ENCODE measurements at places on chromosomes 13 and 19.
A peak's percentile ranks its signal among the peaks of the same experiment; 100 is the strongest.

DNA sequence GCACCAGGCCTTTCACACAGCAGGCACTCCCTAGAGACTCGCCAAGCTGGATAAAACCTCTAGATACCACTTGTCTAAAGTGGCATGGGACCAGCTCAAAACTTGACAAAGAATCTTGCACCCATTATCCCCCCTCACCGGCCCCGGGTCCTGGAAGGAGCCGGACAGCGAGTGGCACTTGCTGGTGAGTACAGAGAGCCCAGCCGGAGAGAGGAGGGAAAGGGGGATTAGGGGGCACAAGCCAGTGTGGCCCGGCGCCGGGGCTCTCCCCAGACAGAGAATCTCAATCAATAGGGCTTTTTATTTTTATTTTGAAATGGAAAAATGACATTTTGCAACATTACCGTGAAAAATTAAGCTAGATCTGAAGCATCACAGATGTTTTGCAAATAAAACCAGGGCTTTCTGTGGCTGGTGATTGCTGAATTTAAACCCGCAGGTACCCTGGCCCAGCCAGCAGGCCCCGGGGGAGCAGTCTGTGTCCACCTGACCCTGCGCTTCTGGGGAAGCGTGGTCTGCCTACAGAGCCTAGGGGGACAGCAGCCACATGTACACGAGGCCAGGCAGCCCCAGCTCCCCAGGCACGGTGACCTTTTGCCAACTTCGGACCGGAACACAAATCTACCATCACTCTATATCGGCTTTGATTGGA, 10.0 kb upstream of the VSTM2B start:
- DNase-seq = no peak

- no peak for DNase-seq
Observed at GRCh38 chr13:98143157-98143553, 261 bp downstream of the FARP1 start.

- DNase-seq = peak; percentile 74
Observed at GRCh38 chr19:35557539-35558399, 5.7 kb downstream of the ATP4A start.

- DNase-seq = no peak
Observed at GRCh38 chr13:44902738-44903137, 86.5 kb downstream of the NUFIP1 start.

GRCh38 chr13:102974317-102975087, 91.7 kb downstream of the SLC10A2 start:
- DNase-seq = no peak

DNA sequence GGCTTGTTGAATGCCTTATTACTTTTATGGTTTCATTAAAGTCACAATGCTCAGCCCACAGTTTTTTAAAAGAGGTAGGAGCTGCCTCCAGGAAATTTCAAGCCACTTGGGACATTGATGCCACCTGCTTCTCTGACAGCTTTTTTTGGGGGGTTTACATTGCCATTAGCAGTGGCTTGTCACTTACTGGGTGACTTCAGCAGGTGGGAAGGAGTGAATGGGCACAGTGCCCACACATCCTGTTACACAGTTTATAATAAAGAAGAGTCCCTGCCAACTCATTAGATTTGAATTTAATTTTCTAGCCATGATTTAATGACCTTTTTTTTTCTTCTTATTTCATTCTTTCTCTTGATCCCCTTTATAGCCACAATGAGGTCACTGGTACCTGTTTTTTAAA, 61.0 kb downstream of the NHLRC3 start:
- no peak for DNase-seq

GRCh38 chr19:55820037-55820436, 11.8 kb downstream of the NLRP11 start:
- no peak for DNase-seq

GRCh38 chr13:90135558-90135957, 1211.9 kb upstream of the MIR17HG start:
- DNase-seq = no peak

- DNase-seq = peak; percentile 65
Observed at GRCh38 chr19:13463296-13463695, 43.0 kb downstream of the CACNA1A start.

GRCh38 chr13:75870397-75870903, 234.3 kb downstream of the LMO7 start:
- DNase-seq = peak; percentile 53

- no peak for DNase-seq
Observed at GRCh38 chr19:49492573-49493405, 3.4 kb upstream of the RPS11 start.

DNA sequence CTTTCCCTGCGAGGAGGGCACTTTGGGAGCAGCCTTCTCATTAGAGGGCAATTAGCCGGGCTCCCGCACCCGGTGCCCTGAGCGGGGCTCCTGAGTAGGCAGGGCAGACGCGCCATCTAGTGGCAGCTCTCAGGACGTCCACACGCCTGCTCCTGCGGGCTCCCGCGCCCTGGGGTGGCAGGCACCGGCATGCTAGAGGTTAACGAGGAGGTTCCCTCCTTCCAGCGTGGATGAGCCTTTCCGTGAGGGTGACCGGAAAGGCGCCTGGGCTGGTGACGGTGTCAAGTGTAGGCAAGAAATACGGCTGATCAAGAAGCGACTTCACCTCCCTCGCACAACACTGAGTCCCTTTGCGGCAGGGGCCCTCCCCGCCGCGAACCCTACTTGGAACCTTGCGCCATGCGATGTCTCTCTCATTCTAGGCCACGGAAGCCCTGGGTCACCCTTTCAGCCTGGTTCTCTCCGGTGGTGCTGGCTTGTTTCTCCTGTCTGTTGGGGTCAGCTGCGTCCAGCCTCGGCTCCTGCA, 67.7 kb downstream of the ALOX5AP start:
- DNase-seq = peak; percentile 92

- DNase-seq = no peak
Observed at GRCh38 chr19:54248016-54248601, 5.5 kb upstream of the LILRA6 start.

- no peak for DNase-seq
Observed at GRCh38 chr19:32066056-32066455, 279.4 kb upstream of the ZNF507 start.

GRCh38 chr13:25683662-25684370, 312.0 kb downstream of the ATP8A2 start:
- DNase-seq = no peak

- DNase-seq = no peak
Observed at GRCh38 chr19:4473011-4473762, 1.1 kb downstream of the HDGFL2 start.

DNA sequence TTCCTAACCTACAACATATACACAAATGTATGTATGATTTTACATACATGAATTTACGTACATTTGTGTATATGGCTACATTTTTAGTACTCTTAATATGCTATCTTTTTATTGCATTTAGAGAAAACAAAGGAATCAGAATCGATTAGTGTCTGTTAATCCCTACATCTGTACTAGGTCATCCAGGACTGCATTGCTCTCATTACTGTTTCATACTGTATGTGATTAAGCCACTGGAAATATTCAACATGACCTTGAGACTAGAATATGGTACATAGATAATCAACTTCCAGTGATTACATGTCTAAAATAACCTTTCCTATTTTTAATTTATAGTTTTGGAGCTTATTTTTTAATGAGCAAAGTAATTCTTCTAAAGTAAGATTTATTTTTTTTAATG, 5.3 kb upstream of the MAB21L1 start:
- no peak for DNase-seq

- DNase-seq = no peak
Observed at GRCh38 chr19:19075126-19075525, 11.3 kb downstream of the SLC25A42 start.

DNA sequence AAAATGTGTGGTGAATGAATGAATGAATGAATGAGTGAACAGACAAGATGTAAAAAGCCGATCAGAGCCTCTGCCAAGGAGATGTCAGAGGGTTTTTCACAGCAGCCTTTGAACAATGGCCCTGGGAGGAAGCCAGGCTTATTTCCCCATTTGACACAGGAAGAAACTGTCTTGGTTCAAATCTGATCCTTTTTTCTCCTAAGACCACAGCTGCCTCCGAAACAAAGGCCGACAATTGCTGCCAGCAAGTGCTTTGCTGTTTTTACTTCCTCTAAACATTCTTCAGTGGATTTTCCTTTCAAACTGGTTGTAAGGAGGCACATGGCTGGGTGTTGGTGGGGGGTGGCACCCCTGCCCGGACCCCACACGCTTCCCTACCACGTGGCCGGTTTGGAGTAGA, 44.2 kb upstream of the HOMER3 start:
- DNase-seq = no peak

DNA sequence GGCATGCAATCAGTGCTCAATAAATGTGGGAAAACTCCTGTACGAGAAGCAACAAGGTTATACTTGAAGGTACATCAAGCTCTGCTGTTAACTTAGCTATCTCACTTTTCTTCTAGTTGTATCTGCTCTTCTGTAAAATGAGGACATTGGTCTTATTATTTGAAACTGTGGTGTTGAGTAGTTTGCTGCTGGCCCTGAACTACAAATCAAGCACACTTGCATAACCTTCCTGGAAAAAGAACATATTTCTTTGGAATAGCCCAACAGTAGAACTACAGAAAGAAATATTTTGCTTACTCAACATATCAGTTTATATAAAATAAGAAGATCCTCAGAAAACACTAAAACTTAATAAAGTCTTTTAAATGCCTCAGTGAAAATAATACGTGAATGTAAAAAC, 203.0 kb downstream of the KCTD12 start:
- DNase-seq = no peak

GRCh38 chr19:8147582-8147978, 1.8 kb downstream of the FBN3 start:
- DNase-seq = no peak

DNA sequence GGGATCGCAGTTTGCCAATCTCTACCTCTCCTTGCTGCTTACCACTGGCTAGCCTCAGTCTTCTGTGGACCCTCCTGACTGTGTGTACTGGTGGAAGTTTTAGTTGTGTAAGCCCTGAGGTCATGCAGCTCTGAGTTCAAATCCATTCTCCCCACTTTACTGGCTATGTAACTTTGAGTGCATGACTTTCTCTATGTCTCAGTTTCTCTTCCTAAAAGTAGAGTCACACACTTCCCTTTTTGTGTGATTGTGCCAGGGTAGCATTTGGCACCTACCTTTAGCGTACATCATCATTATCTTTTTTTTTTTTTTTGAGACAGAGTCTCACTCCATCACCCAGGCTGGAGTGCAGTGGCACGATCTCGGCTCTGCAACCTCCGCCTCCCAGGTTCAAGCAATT, 70.3 kb downstream of the MAP4K1 start:
- DNase-seq = no peak

- peak; percentile 9 for DNase-seq
Observed at GRCh38 chr13:91369441-91369831, 21.9 kb downstream of the MIR17HG start.

- peak; percentile 42 for DNase-seq
Observed at GRCh38 chr19:18090545-18091216, 3.9 kb upstream of the IL12RB1 start.

DNA sequence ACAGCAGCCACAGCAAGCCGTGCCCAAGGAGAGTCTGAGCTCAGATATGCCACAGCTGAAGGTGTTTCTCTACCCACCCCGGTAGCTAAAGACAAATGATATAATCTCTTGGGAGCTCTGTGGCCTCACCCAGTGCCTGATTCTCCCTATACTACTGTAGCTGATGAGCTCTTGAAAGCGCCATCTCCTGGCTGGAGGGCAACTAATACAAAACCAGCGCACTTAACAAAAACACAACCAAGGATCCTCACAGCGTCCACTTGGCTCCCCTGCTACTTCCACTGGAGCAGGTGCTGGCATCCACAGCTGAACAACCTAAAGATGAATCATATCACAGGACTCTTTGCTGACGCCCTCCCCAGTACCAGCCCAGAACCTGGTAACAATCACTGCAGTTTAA, 1212.0 kb downstream of the PCDH17 start:
- no peak for DNase-seq

DNA sequence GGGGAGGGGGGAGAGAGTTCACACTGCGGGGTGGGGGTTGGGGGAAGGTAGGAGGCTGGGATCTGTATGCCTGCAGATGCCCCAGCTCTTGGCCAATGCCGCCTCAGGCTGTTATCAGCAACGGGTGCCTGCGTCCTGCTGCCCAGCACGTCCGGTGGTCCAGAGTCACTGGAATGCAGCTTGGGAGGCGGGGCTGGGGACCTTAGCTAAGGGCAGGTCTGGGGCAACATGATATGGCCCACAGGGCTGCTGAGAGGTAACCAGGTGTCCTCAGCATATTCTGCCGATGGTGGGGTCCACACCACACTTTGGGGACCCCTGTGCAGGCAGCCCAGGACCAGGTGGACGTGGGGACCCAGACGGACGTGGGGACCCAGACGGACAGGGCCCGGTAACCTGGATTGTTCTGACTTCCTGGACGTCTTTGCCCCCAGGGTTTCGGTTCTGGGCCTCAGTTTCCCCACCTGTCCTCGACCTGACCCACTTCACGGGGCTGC, 668 bp upstream of the ARHGAP45 start:
- DNase-seq = no peak

DNA sequence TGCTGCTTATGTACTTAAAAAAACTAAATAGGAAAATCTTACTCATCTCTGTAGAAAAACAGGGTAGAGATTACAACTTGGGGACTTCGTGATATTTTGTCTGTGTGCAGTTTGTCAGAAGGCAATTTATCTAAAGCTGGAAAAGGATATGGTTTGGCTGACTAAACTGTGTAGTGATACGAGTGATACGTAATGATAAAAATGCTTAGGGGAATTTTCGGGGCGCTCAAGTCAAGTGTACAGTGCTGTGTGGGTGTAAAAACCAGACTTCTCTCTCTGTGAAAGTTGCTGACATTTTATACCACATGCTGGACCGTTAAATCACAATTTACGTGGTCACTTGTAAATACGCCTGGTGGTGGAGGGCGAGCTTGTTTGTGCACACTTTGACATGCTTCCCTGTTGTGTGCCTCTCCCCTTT, 221.7 kb downstream of the KCNRG start:
- DNase-seq = no peak

Data from AG20443 (cell line).